Hindlimb muscle (tissue), 1 donor: ENCODE measurements at places on chromosomes 2 and 18.

DNA sequence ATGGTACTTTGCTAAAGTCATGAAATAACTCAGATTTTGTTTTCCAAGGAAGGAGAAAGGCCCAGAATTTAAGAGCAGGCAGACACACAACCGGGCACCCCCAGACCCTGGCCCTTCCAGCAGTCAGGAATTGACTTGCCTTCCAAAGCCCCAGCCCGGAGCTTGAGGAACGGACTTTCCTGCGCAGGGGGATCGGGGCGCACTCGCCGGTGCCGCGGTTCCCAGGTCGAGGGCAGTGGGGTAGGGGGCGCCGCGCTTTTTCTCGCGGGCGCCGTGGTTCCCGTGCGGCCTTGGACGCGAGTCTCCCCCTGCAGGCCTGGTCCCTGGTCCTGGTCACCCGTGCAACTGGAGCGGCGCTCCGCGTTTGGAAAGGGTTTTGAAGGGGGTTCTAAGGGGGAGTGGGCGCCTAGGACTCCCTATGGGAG, 1.2 kb downstream of the ZNF236 start:
- DNase-seq = peak; percentile 59

GRCh38 chr2:148167241-148167766, 146.4 kb downstream of the MBD5 start:
- DNase-seq = no peak

GRCh38 chr2:20650393-20650876, 463 bp downstream of the HS1BP3 start:
- no peak for DNase-seq

DNA sequence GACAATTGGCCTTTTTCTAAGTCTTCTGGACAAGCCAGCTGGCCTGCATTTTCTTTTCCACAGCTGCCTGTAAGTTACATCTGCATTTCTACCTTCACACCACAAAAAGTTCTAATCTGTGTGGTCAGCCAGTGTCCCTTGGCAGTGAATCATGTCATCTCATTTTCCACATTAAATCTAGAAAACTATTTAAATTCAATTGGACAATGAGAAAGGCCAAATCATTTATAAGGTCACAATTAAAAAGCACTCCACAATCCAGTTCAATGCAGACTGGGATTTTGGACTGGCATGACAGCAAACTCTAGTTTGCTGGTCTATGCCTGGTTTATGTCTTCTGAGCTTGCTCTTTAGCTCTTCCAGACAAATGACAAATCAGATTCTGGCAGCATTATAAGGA, 494.2 kb upstream of the SPHKAP start:
- peak; percentile 78 for DNase-seq

DNA sequence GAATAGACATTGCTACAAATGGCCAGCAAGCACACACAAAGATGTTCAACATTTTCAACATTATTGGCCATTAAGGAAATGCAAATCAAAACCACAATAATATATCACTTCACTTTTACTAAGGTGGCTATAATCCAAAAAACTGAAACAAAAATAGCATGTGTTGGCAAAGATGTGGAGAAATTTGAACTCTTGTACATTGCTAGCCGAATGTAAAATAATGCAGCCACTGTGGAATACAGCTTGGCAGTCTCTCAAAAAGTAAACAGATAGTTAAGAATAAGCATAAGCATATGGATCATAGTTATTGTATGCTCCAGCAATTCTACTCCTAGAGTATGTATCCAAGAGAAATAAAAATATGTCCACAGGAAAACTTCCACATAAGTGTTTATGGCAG, 192.5 kb downstream of the EN1 start:
- peak; percentile 46 for DNase-seq

GRCh38 chr2:106073678-106074406, 120.3 kb downstream of the UXS1 start:
- no peak for DNase-seq

DNA sequence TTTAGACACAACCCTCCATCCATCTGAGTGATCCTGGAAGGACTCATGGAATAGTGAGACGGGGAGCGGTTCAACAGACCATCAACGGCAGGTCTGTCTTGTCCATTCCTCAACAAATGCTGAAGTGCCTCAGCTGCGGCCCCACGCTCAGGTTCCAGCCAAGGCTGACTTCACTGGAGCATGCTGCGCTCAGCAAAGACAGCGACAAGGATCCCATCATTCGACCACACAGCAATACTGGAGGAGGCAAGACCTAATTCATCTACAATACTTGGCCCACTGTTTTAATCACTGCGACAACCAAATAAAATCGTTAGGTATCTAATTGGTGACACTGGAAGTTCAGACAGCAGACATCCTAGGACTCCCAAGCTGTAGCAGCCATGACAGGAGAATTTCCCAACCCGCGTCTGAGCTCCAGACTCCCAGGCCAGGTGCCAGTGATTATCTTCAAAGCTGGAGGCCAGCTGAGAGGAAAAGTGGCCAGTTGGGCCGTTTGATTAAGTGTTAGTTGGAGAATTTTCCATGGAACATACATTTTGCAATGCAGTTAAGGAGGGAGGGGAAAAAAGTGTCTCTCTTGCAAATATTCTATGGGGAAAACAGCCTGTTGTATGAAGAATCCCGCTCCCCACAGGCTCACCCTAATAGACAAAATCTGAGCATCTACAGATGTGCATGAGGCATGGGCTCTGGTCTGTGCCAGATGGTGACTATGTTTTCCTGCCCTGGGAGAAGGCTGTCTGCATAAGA, 92.5 kb upstream of the SLC35G4 start:
- DNase-seq = peak; percentile 90

GRCh38 chr18:48761582-48761981, 189.2 kb downstream of the SMAD7 start:
- no peak for DNase-seq

GRCh38 chr18:2627821-2628276, 27.7 kb upstream of the SMCHD1 start:
- no peak for DNase-seq

DNA sequence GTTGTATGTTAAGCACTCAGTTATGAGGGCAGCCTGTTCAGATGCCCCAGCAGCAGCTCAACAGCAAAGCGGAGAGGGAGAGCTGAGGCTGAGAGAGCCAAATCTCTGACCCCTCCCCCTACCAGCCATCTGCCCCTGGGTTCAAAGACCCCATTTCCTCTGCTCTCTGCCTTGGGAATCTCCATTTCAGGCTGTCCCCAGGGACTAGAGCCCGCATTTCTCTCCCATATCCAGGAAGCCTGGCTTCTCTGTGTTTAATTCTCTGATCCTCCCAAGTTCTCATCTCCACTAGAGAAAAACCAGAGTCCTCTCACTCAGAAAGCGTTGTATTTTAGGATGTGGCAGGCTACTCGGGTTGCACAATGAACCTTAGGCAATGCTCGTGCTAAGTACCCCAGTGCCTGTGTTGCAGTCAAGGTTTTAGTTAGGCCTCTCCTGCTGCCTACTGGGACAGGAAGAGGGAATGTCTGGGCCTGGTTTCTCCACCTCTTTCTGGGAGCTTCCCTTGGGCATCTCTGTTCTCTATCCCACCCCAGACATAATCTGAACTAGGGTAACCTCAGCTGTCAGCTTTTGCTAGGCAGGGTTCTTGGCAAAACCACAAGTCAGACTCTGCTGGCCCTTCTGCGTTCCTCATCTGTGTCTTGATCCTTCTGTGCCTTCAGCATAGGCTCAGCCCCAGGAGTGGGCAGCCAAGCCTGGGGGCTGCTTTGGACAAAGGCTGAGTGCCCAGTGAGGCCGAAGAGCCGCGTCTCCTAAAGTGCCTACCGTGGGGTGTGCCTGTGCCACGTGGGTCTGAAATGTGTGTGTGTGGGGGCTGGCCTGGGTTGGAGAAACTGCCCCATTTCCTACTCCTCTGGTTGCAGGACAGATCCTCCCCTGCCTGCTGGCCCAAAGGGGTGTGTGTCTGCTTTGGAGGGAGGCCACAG, 96.8 kb downstream of the STPG4 start:
- no peak for DNase-seq

GRCh38 chr2:107338059-107338458, 452.1 kb upstream of the ST6GAL2 start:
- DNase-seq = no peak

DNA sequence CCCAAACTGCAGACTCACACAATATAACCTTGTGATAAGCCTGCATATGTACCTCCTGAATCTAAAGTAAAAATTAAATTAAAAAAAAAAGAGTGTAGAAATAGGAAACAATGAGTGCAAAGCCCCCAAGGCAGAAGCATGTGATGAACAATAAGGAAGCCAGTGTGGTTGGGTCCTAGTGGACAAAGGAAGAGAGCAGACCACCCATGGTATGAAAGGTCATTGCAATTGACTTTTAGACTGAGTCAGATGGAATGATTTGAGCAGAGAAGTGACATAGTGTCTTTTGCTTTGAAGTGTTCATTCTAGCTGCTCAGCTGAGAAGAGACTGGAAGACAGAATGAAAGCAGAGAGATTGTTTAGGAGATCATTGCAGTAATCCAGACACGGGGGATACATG, 417.1 kb downstream of the RAD51AP2 start:
- DNase-seq = no peak

- DNase-seq = no peak
Observed at GRCh38 chr18:50602466-50602865, 42.6 kb downstream of the MAPK4 start.

DNA sequence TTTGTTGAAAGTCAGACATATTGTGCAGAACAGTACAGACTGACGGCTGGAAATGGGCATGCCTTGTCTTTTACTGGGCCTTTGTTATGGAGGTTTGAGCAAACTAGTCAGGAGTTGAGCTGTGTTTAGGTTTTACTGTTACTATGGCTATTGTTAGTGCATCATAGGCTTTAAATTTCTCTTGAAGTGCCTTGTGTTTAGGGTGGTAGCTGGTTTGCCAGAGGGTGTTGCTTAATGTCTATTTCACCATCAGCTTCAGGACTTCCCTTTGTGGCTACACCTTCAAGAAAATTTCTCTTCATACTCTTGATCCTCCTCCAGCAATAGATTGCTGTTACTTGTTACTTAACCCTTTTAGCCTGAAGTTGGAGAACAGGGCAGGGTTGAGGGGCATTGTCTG, 104.6 kb downstream of the CAPN13 start:
- no peak for DNase-seq

- DNase-seq = no peak
Observed at GRCh38 chr2:142951190-142952007, 73.9 kb downstream of the KYNU start.

DNA sequence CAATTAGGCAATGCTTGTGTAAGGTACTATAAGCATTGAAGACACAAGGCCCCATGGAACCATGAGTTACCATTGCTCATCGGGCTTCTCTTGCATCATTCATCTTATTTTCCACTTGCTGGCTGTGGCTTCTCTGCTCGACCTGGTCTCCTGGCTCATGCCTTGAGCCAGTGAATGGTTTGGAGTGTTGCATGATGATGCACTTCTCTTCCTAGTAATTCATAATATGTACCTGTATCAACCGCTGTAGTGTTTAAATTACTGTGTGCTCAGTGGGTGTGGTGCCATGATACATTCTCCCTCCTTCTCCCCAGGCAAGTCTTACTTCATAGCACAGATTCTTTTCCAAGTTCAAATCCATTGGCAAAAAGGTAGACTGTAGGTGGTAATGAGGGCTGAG, 66.8 kb downstream of the ABCA12 start:
- DNase-seq = no peak

DNA sequence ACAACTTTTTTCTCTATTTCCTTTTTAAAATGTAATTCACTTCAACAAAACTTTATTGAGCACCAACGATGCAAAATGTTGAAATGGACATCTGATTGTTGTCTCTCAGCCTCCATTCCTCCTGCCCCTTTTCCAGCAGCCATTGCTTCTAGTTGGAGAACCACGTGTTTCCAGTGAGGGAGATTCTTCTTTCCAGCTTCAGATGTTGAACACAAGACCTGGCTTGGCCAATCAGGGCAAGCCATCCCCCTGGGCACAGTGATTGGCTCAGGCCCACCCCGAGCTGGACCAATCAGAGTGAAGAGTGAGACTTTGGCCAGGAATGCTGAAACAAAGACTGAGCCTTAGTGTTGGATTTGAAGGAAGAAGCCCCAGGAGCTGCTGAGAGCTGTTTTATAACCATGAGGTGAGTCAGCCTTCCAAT, 59.0 kb downstream of the E2F6 start:
- DNase-seq = peak; percentile 73

- no peak for DNase-seq
Observed at GRCh38 chr2:122519366-122519765, 763.9 kb downstream of the TSN start.

DNA sequence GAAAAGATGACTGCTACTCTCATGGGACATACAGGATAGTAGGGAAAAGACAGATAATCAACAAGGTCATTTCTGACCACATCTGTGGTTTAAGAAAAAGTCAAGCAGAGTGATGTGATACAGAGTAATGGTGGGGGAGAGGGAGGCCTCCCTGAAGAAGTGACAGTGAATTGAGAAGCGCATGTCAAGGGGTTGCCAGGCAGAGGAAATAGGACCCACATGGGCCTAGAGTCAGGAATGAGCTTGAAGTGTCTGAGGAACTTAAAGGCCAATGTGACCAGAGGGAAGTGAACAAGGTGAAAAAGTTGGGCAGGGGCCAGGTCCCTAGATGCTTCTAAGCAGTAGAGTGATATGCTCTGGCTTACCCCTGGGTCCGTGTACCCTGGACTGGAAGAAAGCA, 113.5 kb upstream of the PPP1CB start:
- DNase-seq = no peak

DNA sequence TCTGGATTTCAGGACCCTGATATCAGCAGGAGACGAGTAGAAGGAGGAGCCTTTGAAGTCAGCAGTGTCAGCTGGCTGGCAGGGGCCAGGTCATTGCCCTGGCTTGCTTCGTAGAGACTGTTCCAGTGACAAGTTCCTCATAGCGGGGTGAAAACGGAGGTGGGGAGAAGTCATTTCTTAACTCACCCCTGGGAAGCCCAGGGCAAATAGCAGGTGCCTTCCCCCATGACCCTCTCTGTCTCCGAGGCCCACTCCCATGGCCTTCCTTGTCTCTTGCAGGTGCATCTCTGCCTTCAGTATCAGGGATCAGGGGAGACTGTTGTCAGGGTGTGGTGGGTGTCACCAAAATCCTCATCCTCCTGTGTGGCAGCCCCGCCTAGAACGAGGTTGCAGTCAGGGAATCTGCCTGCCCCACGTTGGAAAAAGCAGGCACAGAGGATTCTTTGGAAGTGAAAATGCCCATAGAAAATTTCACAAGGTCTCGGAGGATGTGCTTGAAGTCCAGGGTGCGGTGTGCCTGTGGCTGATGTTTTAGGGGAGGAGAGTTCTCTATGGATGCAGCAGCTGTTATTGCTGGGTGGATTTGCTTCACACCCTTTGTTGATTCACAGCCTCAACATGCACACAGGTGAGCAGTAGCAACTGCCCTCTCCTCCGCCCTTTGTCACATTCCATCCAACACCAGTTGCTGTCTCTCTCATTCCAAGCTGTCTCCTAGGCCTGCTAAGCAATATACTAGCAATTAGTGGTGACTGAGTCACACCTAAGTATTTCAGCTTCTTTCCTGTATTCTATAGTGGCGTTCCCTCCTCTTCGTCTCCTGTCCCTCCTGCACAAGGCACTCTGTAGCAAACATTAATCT, 142.6 kb upstream of the FHL2 start:
- DNase-seq = no peak

- no peak for DNase-seq
Observed at GRCh38 chr2:213320604-213321003, 36.3 kb downstream of the SPAG16 start.
